Activated naive CD4-positive, alpha-beta T cell treated with anti-CD3 and anti-CD28 coated beads, Interleukin-2, amount 50 U/mL, for 16 hours (primary cell): ENCODE measurements at places on chromosomes 7 and 10.

DNA sequence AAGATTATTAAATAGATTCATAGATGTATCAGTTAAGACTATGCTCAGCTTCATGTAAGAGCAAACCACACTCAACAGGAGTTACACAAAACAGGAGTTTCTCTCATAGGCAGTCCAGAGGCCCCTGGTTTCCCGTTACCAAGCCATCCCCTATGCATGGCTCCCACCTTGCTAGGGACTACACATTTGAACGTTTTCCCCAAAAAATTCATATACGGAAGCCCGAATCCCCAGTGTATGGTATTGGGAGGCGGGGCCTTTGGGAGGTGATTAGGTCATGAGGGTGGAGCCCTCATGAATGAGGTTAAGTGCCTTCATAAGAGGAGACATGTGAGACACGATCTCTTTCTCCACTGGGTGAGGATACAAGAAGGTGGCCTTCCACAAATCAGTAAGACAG is 29.1 kb downstream of the RSU1 start:
- DNase-seq: no peak

GRCh38 chr10:48879451-48879850 is 60.2 kb downstream of the LRRC18 start:
- no peak for DNase-seq

GRCh38 chr7:33591490-33591889 is 313.8 kb upstream of the BMPER start:
- DNase-seq: no peak

DNA sequence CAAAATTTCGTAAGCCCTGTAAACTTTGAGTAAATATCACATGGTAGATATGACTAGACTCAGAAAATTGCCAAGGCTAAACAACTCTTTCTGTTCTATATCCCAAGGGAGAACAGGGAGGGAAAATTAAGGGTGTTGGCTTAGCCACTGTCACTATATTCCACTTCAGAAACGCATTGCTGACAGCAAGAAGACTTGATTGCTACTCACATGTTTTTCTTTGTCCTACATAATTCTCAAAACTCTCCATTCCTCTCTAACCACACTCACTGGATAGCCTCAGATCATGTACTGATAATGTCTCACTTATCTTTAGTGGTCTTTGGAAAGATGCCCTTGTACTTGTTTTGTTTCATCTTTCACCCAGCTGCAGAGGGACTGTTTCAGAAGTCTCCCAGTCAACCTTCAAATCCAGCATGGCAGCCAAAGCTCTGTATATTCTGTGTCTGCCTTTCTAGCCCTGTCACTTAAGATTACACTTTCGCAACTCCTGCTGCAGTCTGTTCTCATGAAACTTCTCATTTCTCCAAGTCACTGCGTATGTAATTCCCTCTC is 582.4 kb upstream of the FZD8 start:
- no peak for DNase-seq

DNA sequence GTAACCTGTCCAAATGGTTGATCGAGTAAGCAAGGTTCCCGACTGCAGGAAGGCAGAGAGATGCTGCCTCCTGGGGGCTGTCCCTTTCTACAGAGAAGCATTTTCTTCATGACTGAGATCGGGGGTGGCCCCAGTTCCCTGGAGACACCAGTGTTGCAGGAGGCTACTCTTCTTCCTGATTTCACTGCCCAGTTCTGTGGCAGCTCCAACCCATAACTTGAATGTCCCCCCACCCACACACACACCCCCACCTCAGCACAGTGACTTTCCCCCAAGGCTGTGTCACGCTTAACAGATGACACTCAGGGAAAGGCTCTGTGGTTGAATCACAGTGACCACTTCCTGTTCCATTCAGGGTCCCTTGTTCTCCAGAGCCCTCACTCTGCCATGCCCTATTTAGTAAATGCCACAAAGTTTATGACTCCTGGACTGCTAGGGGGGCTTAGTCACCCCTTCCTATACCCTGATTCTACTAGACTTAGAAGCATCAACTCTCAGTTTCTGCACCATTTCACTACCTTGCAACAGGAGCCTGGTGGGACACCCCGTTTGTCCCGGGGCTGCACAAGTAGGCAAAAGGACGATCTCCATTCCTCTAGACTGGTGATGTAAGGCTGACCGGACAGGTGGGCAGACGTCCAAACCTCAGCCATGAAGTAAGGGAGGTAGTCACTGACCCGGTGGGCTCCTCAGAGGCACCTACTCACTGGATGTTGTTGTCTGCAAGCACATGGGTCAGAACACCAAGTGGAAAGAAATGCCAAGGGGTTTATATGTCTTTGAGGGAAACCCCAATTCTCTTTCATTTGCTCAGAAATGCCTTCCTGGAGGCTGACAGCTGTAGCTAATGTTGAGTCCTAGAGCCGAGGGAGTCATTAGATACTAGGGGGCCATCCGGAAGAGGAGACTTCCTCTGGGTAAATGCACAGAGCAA is 31.3 kb upstream of the SMC3 start:
- peak; percentile 68 for DNase-seq

GRCh38 chr7:43557831-43558495 is 24.9 kb upstream of the STK17A start:
- DNase-seq: no peak

- DNase-seq: no peak
Measured at GRCh38 chr7:103680161-103681144, 234.4 kb upstream of the SLC26A5 start.

DNA sequence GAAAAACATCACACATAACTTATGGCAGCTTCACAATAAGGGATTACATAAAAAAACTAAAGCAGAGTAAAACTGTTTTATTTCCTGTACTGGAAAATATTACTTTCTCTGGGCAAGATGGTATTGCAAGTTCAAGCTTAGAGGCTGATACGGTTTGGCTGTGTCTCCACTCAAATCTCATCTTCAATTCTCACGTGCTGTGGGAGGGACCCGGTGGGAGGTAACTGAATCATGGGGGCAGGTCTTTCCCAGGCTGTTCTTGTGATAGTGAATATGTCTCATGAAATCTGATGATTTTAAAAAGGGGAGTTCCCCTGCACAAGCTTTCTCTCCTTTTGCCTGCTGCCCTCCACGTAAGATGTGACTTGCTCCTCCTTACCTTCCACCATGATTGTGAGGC is 5.1 kb upstream of the LRRC27 start:
- DNase-seq: peak; percentile 71

DNA sequence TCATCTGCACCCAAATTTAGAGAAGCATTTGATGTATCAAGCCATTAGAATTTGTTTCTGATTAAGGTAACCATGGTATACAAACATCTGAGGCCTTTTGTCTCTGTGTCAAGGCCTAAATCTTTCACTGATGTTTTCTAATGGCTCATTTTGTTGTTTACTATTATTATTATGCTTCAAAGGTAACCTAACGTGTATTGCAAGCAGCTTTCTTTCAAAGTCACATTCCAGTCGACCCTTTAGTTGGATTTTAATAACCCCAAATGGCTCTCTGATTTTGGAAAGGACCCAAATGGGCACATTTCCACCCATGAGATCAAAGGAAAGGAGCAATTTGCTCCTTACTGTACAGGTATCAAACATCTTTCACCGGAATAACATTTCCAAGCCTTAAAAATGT is 46.7 kb upstream of the WNT16 start:
- DNase-seq: no peak

- DNase-seq: no peak
Measured at GRCh38 chr7:8579661-8580194, 146.3 kb downstream of the NXPH1 start.

GRCh38 chr10:49081547-49082275 is 33.6 kb downstream of the VSTM4 start:
- no peak for DNase-seq

- no peak for DNase-seq
Measured at GRCh38 chr10:34119456-34119855, 695.6 kb downstream of the PARD3 start.

DNA sequence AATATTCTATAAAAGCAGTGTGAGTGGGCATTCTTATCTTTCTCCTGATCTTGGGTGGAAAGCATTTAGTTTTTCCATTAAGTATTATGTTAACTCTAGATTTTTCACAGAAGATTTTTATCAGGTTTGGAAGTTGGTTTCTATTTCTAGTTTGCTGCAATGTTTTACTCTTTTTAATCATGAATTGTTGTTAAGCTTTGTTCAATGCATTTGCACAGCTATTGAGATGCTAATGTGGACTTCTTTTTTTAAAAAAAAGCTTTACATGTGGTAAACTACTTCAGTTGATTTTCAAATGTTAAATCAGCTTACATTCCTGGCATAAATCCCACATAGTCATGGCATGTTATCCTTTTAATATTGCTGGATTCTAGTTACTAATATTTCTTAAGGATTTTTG is 363.6 kb upstream of the NRP1 start:
- no peak for DNase-seq

GRCh38 chr7:14389181-14389591 is 399.7 kb upstream of the ETV1 start:
- no peak for DNase-seq

DNA sequence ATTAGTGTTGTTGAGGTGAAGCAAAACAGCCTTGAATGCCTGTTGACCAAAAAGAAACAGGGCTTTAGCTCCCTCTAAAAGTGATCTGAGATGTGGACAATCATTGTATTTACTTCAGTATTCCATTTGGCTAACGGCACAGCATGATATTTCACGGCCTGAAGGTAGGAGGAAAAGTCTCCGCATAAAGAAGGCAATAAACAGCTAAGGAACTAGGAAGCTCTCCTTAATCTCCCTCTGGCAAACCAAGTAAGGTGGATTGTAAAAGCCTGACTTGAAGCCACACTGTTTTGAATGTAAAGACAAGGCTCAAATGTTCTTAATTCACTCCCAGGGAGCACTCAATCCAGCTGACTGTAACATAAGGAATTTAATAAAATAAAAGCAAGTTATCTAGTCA is 160.0 kb upstream of the ZNF804B start:
- no peak for DNase-seq

DNA sequence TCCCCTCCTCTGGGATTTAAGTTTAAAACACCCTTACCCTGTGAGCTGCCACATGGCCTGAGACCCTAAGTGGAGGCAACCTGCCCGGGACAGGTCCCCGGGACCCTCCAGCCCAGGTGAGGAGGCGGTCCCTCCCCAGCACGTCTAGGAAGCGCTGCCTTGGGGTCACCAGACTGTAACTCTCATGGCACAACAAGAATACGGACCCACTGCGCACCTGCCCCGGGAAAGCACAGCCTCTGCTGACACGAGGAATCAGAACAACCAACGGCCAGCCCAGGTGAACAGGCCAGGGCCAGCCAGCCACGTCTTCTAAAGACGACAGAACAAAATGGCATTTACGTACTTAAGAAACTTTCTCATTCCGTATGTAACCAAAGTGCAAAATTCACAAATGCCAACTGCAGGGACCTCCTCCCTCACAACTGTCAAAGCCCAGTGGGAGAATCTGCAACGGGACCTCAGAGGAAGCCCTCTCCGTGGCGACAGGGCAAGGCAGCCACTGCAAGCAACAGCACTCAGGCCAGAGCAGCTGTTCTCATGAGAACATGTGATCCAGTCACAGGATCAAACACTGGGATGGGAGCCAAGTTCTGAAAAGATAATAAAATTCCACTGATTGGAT is 208.4 kb downstream of the DIP2C start:
- DNase-seq: no peak

DNA sequence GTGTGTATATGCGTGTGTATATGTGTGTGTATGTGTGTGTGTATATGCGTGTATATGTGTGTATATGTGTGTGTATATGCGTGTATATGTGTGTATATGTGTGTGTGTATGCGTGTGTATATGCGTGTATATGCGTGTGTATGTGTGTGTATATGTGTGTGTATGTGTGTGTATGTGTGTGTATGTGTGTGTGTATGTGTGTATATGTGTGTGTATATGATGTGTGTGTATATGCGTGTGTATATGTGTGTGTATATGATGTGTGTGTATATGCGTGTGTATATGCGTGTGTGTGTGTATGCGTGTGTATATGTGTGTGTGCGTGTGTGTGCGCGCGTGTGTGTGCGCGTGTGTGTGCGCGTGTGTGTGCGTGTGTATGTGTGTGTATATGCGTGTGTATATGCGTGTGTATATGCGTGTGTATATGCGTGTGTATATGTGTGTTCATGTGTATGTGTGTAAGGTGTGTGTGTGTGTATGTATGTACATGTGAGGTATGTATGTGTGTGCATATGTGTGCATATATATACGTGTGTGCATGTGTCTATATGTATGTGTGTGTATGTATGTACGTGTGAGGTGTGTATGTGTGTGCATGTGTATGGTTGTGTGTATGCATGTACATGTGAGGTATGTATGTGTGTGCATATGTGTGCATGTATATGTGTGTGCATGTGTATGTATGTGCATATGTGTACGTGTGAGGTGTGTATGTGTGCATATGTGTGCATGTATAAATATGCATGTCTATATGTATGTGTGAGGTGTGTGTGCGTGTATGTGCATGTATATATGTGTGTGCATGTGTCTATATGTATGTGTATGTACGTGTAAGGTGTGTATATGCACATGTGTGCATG is 6.0 kb downstream of the UCN3 start:
- no peak for DNase-seq

DNA sequence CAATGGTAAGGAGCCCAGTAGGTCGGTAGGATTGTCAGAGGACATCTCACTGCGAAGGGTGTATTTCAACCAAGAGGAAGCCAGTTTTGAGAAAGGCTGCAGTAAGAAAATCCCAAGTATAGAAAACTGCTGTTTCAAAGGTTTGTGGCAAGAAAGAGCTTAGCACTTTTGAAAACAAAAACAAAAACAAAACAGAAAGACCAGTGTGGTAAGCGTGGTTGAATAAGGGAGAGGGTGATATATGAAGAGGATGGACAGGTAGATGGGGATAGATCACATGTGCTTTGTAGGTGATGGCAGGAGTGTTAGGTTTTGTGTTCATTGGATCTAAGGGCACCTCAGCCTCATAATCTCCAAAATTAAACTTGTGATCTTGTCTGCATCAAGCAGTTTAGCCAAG is 141.6 kb upstream of the WNT16 start:
- no peak for DNase-seq

GRCh38 chr7:100603726-100604027 is 1.5 kb downstream of the PCOLCE start:
- DNase-seq: no peak

- DNase-seq: no peak
Measured at GRCh38 chr7:12422554-12423320, 19.1 kb upstream of the VWDE start.

DNA sequence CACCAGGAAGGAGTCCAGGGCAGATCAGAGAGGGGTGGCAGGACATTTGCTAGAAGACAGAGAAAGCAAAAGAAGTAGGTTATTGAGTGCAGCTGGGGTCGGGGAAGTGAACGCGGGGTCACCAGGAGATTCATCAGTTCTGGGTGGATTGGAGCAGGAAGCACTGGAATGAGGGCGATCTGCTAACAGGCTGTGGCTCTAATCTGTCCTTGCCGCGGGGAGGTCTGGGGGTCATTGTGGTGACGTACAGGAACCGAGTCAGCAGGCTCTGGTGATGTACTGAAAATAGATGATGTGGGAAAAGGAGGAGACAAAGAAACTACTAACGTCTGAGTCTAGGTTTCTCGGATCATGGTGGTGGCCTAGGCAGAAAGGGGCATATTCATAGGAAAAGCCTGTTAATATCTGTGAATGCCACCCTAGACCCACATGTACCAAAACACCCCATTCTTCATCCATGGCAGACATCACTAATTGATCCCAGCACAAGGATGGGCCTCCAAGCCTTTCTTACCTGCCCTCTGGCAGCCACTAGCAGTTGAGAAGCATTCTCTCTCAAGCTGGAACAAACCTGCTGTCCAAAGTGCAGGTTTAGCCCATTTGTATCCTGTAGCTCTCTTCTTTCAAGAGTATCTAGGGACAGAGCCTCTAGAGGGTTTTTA is 134.5 kb downstream of the C10orf105 start:
- DNase-seq: no peak
